Renal pelvis (tissue), 12 donors: ENCODE measurements at places on chromosomes 7 and 10.
A peak's percentile ranks its signal among the peaks of the same experiment; 100 is the strongest.

DNA sequence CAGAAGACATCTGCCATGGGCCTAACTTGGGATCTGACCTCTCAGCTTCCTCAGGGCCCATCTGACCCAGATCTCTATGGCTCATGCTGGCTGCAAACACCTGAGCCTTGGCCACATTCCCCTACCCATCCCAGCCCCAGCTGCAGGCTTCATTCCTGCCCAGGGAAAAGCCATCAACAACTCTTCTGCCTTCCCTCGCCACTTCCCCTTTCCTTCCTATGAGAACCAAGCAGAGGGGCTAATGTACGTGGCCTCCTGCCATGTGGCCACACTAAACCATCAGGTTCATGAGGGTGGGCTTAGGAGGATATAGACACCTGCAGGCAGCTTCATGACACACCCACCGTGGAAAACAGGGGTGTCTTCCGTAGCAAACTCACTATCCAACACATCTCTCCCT, 312.2 kb downstream of the GALNT17 start:
- no peak for DNase-seq

DNA sequence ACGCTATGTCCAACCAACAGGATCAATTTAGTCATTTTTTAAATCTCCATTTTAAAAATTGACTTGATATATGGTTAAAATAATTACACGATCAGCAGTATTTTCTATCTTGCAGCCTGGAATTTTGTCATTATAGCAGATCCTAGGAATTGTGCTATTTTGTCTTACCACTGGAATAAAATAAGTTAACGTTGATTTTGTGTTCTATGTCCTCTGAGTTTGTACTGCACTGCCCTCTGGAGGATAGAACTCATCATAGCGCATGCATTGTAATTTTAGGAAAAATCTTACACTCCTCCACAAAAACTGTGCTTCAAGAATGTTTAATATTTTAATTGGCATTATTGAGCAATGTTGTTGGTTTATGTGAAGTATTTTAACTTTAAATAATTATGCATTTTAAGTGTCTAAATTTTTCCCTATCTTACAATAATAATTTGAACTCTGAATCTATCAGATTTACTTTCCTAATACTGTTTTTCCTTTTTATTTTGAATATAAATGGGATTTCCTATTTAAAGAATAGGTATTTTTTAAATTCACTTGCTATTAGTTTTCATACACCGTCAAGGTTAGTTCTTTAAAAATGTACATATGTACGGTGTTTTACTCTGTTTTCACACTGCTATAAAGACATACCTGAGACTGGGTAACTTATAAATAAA, 220.1 kb downstream of the PPP1R3A start:
- peak; percentile 4 for DNase-seq

DNA sequence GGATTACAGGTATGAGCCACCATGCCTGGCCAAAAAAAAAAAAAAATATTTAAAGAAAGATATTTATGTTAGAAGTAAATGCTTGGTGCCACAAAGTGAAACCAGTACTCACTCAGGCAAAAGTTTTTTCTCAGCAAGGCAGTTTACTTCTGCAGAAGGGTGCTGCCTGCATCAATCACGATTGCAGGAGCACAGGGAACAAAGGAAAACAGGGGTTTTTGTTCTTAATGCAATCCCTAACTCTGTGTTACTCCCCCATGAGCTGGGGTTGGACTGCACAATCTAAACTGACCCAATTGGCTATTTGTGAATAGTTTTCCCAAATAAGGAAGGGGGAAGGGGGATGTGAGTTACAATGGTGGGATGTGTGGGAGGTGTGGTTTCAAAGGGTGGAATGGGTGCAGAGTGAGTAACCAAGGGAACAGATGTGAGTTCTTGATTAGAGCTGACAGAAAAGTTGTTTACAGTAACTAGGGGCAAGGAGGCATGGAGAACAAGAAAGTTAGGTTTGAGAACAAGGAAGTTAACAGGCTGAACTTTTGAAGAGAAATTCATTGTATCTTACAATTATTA, 255.4 kb downstream of the TYW1 start:
- DNase-seq, result no peak

- no peak for DNase-seq
These were observed 50.2 kb upstream of the ZMIZ1 start for GRCh38 chr10:79018521-79019011.

GRCh38 chr10:79101560-79102497, 33.1 kb downstream of the ZMIZ1 start:
- DNase-seq, result peak; percentile 83

GRCh38 chr7:41206267-41206666, 496.6 kb downstream of the INHBA start:
- no peak for DNase-seq

- no peak for DNase-seq
These were observed 552.2 kb upstream of the ANKRD30A start for GRCh38 chr10:36573246-36573645.
